ENCODE measurements at places on chromosomes 6 and 20.

GRCh38 chr6:1396952-1397868 is 7.8 kb downstream of the FOXF2 start:
- no peak for DNase-seq

- DNase-seq = no peak
Observed at GRCh38 chr20:2596673-2597279, 55.7 kb upstream of the NOP56 start.

DNA sequence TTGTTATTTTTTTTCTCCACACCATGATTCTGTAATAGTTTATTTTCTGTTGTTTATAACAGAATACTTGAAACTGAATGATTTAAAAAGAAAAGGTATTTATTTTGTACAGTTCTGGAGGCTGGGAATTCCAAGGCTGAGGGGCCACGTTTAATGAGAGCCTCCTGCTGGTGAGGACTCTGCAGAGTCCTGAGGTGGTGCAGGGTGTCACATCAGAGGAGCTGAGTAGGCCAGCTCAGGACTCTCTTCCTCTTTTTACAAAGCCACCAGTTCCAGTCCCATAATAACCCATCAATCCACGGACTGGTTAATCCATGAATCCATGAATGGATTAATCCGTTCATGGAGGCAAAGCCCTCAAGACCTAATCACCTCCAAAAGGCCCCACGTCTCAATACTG is 71.6 kb downstream of the TFAP2A start:
- no peak for DNase-seq

DNA sequence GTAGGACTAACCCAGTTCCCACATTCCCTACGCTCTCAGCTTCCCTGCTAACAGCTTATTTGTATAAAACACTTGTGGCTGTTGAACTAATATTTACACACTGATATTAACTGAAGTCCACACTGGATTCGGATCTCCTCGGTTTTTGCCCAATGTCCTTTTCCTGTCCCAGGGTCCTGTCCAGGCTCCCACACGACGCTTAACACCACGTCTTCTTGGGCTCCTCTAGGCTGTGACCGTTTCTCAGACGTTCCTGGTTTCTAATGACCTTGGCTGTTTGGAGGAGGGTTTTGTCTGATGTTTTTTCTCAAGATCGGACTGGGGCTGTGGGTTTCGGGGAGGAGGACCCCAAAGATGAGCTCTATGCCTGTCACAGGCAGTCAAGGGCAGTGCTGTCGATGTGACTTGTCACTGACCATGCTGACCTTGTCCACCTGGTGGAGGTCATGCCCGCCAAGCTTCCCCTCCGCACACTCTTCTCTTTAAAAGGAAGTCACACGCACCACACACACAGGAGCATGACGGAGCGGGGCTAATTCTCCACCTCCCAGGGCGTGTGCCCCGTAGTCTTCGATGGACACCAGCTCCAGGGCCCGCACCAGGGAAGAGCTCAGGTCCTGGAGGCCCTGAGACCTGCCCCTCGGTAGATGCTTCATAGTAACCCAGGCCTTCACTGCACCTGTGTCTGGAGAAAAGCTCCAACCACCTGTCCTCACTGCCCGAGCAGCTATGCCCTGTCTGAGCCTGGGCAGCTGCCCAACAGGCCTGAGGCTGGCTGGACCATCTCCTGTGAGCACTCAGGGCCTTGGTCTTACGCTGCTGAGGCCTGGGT is 72.0 kb downstream of the TTLL2 start:
- no peak for DNase-seq

DNA sequence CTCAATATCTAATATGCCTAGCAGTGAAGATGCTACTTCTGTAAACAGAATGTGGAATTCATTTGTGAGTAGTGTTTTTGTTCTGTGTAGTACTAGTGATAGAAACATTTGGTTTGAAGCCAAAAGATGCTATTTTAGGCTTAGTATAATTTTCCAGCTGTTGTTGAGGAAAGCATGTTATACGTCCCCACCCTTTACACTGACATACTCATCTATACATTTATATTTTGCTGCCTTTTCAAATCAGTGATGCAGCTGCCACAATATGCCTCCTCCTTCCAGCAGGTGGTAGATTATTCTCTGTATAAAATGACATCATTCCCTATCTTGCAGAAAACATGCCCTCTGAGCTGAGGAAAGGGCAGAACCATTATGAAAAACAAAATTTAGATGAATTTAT is 1217.6 kb upstream of the GJE1 start:
- peak; percentile 75 for DNase-seq

- DNase-seq = no peak
Observed at GRCh38 chr6:33607784-33608161, 13.3 kb upstream of the ITPR3 start.

DNA sequence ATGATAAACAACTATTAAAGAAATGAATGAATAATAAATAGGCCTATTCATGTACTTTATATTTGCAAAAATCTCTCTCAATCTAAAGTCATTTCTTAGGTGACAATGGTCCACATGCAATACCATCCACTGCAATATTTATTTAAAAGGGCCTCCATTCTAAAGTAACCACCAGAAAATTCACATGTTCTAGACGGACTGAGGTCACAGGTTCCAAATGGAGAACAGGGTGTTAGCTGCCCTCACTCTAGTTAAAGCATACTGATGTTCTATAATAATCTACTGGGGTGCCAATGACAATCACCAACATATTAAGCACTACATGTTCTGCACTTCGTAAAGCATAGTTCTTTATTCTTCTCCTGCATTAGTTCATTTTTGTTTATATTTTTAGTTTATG is 1.2 kb downstream of the HBS1L start:
- no peak for DNase-seq

DNA sequence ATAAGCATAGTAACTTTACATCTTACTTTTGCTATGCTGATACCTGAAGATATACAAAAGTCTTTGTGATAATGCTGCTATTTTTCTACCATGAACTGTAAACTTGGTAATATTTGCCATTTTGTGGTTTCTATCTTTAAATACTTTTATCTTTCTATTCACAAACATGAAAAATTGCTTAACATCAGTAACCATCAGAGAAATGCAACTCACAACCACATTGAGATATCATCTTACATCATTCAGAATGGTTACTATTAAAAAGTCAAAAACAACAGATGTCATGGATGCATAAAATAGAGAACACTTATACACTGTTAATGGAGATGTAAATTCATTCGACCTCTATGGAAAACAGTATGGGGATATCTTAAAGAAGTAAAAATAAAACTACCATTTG is 112.0 kb downstream of the TRDN start:
- DNase-seq = no peak

DNA sequence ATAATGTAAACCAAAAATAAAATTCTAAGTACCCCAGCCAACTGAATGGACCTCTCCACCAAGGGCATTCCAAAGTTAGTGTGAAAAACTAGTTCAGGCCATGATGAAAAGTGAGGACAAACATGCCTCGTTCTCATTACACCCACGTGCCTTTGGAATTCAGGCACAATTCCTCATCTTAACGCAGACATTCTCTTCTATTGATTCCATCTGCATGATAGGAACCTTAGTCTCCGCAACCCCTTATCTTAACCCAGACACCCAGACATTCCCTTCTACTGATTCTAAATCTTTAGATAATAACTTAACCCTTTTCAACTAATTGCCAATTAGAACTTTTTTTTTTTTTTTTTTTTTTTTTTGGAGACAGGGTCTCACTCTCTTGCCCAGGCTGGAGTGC is 7.6 kb upstream of the SERPINB6 start:
- no peak for DNase-seq

GRCh38 chr20:23090147-23090546 is 4.0 kb upstream of the CD93 start:
- DNase-seq = no peak

DNA sequence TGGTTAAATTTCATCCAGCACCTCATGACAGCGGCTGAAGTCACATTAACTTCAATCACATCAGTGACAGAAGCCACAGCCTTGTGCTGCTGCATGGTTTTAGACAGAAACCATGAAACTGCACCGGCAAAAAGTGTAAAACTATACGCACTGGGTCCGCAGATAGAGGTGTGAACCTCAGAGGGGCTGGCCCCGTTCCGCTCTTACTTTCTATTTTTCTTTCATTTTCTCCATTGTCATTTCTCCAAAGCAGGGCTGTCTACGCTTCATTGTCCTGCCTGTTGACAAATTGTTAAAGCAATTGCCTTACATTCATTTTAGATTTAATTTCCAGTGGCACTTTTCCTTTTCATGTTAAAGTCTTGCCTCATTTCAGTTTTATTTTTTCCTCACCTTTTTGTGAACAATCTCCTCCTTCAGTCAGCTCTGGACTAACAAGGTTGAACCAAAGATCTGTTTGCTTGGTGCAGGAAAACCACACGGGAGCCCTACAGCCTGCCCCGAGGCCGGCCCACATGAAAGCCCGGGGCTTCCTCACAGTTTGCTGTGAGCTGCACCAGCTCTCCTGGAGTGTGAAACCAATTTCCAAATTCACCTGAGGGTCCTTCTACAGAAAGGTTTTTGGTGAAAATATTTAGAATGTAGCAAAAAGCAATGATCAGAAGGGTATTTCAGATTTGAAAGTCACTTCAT is 63.7 kb downstream of the PRR18 start:
- no peak for DNase-seq

DNA sequence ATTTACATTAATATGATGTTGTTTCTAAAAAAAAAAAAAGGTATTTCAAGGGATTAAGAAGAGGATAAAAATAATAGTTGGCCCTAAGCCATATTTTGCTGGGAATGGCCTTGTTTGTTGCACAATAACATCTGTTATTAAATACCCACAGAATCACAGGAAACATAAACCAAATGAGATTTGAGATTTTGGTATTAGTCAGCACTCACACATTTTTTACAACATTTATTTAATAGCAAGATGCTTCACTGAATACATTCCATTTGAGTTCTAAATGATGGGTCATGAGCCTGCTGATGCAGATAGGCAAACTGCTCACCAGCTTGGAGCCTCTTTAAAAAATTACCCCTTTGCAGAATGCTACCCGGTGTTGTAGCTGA is 92.9 kb upstream of the ENPP5 start:
- DNase-seq = no peak

GRCh38 chr6:4133941-4134838 is 1.2 kb downstream of the ECI2 start:
- DNase-seq = no peak

DNA sequence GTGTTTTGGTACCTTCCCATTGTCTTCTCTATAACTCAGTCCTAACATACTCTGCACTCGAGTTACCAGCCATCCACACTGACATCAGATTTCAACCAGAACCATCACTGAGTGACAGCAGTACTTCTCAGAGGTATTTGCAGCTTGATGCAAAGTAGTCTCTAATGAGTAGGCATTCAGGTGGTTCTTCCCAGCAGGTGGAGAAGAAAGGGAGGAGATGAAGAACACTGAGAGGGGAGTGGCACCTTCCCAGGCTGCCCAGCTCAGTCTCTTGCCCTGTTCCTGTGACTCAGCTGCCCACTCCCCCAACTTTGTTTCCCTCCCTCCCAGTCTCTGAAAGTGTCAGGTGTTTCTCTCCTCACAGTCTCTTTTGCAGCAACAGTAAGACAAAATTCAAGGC is 38.7 kb upstream of the SMIM28 start:
- no peak for DNase-seq

GRCh38 chr6:31209137-31209536 is 38.7 kb upstream of the POU5F1 start:
- DNase-seq = no peak

DNA sequence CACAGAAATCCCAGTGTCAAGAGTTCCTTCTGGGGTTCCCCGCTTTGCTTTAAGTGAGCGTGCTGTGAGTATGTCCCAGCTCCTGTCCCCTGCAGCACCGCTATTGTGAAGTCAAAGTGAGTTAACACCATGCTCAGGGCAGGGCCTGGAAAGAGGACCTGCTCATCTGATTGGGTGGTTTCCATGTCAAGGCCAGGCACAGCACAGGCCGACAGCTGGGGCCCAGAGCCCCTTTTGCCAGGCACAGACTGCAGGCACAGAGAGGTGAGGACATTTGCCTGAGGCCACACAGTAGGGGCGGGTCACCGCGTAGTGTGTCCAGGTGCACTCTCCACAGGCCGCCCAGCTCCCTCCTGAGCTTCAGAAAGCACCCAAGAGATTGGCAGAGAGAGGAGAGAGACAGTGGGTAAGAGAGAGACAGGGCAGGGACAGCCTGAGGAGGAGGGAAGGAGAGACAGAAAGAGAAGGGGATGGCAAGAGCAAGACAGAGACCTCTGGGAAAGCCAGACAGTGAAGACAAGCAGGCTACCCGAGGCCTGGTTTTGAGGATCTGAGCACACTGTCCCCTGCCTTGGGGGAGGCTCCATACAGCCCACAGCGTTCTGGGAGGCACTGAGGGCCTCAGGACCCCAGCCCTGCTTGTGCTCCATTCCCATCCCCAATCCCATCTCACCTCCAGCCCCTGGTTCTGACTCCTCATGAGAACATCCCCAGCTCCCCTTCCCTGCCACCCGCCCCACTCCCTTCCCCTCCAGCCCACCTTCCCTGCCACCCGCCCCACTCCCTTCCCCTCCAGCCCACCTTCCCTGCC is 6.5 kb upstream of the BPIFB1 start:
- no peak for DNase-seq

DNA sequence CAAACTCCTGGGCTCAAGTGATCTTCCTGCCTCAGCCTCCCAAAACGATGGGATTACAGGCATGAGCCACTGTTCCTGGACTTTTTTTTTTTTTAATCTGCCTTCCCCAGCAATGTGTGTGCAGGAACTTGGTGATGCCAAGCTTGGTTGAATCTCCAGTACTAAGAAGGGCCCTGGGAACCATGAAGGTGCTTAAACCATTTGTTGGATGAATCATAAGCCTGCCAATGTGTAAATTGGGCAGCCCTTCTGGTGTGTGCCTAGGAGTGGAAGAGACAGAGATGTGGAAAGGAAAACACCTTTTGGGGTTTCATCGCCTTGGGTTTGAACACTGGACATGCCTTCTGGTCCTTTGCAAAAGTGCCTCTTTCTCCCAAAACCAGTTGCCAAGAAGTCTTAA is 7.1 kb upstream of the SPO11 start:
- no peak for DNase-seq

GRCh38 chr6:155130161-155130853 is 133.5 kb upstream of the CLDN20 start:
- DNase-seq = no peak

GRCh38 chr6:2705256-2705655 is 45.5 kb downstream of the MYLK4 start:
- DNase-seq = no peak

- DNase-seq = no peak
Observed at GRCh38 chr6:43621078-43621835, 7.8 kb downstream of the GTPBP2 start.

GRCh38 chr6:125953502-125953875 is 3.1 kb upstream of the HINT3 start:
- DNase-seq = peak; percentile 18

GRCh38 chr6:107574856-107575255 is 84.9 kb downstream of the SOBP start:
- no peak for DNase-seq

DNA sequence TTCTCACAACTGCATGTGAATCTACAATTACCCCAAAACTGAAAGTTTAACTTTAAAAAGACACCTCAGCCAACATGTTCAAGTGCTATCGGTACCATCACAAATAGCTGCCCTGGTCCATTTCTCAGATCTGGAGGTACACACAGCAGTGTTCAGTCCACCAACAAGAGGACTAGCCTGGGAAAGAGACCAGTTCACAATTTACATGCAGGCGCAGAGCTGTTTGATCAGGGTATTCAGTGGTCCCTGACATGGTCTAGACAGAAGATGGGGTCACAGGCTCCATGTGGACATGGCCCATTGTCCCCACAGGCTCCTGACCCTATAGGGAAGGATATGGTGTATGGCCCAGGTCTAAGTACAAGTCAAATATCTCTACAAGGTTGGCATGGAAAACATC is 15.6 kb upstream of the TGM6 start:
- DNase-seq = no peak

- DNase-seq = no peak
Observed at GRCh38 chr6:106181664-106182418, 95.7 kb downstream of the PRDM1 start.
